ENCODE measurements at places on chromosomes 6 and 20.

DNA sequence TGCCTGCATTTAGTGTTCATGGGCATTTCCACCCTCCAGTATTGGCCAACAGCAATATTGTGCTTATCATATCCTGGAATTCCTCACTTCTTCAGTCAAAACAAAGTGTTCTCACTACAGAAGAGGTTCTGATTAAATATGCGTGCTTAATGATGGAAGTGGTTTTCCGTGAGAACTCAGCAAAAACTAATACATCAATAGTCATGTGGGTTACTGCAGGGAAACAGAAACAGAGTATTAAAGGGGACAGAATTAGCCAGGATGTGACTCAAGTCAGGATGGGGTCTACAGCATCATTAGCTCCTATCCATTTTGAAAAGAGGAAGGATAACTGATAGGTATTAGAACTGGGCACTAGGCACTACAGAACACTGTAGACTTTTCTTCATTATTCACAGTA lies 384.6 kb downstream of the CDKAL1 start:
- no peak for DNase-seq

- DNase-seq, result no peak
These were observed 203.5 kb downstream of the KCNQ5 start for GRCh38 chr6:72825315-72825911.

- DNase-seq, result no peak
These were observed 133.7 kb downstream of the ERMARD start for GRCh38 chr6:169885131-169885530.

DNA sequence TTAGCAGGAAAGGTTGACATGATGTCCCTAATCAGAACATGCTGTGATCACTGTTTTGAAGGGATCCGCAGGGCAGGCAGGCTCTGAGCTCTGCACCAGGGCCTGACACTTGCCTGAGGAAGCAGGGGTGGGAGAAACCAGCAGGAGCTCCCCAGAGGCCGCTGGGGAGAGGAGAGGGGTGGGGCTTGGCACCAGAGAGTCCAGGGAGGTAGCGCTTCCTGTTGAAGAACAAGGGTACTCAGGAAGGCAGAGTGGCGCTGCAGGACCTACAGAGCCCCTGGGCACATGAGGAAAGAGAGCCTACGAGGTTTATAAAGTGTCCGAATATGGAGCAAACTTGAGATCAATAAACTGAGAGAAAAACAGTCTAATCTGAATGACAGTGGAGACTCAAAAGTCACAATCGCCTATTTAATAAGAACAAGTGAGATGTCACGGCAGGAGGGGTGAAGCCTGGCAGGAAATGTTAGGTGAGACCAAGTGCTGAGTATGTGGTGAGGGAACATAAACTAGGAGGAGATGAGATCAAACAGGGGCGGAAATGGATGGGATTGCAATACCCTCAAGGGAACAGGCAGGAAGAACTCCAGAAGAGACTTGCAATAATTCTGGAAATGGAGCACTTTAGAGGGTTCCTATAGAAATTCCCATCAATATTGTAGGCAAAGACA lies 5.8 kb upstream of the TBXT start:
- no peak for DNase-seq

- DNase-seq, result no peak
These were observed 15.3 kb upstream of the LPA start for GRCh38 chr6:160679402-160679769.

GRCh38 chr20:51223183-51223720 lies 200.3 kb upstream of the KCNG1 start:
- DNase-seq, result no peak

DNA sequence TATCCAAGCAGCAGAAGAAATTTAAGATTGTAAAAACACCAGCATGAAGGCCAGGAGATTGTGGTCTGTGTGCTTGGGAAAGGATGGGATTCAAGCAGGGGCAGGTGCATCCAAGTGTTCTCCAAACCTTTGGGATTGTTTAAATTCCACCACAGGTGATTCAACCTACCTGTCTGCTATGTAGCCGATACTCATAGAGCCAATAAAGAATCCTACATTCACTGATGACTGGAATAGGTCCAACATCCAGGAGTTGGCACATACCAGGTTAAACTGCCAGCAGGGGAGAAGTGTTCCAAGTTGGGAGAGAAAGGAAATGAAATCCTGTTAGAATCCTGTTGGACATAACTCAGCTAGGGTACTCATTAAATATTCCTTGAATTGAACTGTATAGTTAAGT lies 2.2 kb downstream of the SLC22A2 start:
- no peak for DNase-seq

- DNase-seq, result no peak
These were observed 735 bp upstream of the SLC23A2 start for GRCh38 chr20:5002077-5002413.

DNA sequence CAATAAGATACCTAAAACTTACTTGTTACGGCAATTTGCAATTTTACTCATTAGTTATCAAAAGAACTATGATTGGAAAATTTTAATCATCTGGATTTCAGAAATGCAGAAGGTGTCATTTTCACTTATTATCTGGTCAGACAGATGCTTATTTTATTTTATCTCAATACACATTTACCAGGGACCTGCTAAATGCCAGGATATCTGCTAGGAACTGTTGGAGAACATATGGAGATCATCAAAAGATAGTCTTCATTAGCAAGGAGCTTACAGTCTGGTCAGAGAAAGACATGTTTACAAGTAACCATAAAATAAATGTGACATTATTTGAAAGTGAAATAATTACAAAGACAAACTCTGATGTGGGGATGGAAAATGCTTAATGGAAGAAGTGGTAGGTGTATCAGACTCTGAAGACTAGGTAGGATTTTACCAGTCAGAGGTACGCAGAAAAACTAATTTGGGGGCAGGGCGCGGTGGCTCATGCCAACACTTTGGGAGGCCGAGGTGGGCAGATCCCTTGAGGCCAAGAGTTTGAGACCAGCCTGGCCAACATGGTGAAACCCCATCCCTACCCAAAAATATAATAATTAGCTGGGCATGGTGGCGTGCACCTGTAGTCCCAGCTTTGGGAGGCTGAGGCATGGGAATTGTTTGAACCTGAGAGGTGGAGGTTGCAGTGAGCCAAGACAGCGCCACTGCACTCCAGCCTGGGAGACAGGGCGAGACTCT lies 137.8 kb downstream of the MYB start:
- no peak for DNase-seq

DNA sequence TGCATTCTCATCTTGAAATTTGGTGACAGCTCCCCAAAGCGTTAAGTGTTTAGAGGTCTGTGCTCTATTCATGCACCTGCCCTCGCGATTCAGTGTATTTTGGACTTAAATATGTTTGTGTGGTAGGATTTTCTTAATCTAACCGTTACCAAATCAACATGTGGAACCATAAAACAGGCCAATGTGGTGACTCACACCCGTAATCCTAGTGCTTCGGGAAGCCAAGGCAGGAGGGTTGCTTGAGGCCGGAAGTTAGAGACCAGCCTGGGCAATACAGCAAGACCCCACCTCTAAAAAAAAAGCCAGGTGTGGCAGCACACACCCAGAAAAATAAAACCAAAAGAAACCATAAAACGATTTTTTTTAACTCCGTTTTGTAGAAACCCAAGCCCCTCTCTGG lies 31.5 kb downstream of the PYGB start:
- no peak for DNase-seq

- no peak for DNase-seq
These were observed 225.5 kb downstream of the SOD2 start for GRCh38 chr6:159467473-159468041.

DNA sequence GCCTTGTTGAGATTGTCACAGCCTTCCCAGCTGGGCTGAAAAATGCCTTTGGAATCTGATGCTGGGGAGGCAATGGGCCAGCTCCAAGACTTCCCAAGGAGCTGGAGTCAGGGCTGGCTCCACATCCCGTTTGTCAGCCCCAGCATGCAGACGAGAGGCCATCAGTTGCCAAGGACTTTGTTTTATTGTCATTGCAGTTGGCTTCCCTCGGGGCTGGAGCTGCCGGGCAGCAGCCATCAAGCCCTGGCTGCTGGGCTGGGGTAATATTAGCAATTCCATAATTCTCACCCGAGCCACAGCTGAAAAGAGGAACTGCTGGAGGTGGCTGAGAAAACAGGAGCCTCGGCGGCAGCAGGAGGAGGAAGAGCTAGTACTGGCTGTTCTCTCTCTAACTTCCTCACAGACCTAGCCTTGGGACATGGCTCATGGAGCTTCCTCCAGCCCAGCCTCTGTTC lies 182.5 kb downstream of the CDC5L start:
- no peak for DNase-seq

GRCh38 chr20:53390770-53391169 lies 202.9 kb downstream of the ZNF217 start:
- no peak for DNase-seq

DNA sequence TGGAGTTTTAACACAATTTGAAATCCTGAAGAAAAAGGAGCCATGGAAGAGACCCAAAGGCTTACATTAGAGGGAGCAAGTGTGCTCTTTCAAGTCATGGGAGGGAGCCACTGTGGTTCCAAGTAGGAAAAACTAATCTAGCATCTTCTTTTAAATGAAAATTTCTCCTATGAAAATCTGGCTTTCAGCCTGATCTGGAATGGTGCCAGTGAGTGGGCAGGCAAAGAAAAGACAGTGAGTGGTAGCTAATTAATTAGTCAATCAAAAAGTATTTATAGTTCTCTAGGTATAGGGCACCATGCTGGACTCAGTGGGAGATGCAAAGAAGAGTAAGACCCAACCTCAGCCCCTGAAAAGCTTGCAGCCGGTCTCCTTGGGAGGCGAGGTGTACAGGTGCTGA lies 21.9 kb downstream of the CAP2 start:
- DNase-seq, result no peak

DNA sequence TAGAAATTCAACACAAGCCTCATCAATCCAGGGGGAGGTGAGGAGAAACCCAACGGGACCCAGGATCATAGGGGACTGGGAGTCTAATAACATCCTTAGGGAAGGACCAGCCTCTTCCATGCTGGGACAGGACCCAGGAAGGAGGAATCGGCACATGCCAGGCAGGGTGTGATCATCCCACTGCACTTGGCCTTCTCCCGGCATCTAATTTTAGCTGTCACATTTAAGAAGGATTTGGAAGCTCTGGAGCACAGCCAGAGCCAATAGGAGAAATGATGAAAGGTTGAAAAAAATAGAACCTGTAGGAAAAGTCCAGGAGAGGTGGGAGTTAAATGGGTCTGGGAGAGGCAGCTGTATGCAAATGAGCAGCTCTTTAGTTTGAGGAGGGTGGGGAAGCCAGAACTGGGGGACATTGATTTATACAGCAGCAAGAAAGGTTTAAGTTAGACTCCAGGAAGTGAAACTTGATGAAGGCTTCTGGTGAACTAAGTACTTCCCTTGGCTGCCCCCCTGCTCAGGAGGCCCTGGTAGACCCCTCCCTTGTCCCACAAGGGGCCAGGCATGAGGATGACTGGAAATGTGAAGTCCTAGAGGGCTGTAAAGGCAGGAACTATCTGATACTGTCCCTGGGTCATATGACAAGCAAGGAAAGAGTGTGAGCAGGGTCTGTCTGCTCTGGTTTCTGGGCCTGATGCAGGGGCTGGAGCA lies 260.3 kb downstream of the LRFN2 start:
- DNase-seq, result no peak

DNA sequence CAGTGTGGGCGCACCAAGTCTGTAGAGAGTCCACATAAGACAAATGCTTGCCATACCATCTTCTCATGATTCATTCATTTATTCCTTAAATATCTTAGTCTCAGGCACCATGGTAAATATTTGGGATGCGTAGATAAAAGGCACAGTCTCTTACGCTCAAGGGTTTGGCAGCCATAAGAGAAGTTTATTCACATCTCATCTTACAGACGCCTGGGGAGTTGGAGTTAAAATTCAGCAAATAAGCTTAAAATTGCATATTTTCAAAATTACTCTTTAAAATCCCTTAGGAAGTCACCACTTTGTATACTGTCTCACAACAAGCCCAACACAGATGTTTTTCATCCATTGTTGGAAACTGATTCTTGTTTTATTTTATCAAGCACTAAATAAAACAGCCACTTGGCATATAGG lies 363.3 kb downstream of the KIF16B start:
- DNase-seq, result no peak

DNA sequence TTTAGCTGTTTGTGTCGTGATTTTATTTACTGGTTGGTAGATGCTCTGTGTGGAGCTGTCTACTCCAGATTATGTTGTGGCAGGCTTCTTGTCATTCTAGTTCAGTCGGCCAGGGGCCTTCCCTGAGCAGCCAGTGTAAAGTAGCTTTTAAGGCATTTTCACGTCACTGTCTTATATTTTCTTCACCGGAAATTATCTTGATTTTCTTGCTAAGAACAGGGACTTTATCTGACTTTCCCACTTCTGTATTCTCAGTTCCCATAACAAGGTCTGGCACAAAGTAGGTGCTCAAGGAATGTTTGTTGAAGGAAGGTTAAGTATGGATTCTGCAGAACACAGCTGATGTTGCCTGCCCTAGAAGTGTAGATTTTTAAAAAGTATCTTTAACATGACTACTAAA lies 868 bp downstream of the LTV1 start:
- no peak for DNase-seq

DNA sequence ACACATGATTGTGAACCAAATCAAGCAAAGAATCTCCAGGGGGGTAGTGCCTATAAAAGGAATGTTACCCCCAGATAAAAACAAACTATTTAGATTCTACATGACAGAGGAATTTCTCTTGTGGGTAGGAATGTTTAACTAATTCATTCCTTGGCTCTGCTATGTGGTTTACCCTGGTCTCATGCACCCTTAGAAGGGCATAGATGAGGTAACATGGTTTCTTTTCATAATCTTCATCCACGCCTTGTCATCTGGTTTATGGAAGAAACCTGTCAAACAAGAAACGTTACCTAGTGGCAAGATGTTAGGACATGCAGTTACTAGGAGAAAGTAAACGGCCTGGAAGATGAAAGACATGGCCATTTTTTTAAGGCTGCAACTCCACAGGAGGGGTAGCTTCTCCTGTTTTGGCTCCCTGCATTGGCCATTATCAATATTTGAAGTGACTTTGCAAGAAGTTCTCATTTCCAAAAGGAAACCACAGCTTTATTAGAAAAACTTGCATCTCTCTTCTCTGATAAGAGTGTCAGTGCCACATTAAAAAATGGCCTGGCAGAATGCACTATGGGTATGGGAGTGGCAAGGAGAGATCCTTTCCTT lies 45.5 kb downstream of the STX11 start:
- no peak for DNase-seq

DNA sequence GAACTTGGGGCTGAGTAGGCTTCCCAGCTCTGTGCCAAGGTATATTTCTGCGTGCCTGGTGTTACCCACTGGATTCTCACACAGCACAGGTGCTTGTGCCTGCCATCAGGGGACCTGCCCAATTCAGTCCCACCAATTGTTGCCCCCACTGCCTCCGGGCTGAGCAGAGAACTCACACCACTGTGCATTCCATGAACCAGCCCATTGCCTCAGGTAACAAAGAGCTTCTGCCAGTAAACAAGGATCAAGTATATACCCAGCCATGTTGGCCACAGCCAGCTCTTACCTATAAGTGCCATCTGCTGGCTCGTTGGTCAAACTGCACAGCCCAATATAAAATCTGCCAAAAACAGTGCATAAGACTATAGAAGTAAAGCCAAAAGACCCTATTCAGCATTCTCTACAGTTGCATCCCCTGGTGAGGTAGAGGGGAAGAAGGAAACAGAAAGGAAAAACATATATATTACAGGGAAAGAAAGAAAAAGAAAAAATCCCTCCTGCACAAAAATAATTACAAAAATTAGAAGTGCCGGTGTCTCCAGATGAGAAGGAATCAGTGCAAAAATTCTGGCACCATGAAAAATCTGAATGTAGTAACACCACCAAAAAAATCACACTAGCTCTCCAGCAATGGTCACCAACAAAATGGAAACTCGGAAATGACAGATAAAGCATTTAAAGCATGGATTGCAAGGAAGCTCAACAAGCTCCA lies 241.4 kb downstream of the IBTK start:
- DNase-seq, result no peak

Measured in stimulated activated CD8-positive, alpha-beta memory T cell treated with anti-CD3 and anti-CD28 coated beads, Interleukin-7, amount 100 ng/mL, for 1 hour (primary cell).